ENCODE measurements at places on chromosomes 12 and 14.

DNA sequence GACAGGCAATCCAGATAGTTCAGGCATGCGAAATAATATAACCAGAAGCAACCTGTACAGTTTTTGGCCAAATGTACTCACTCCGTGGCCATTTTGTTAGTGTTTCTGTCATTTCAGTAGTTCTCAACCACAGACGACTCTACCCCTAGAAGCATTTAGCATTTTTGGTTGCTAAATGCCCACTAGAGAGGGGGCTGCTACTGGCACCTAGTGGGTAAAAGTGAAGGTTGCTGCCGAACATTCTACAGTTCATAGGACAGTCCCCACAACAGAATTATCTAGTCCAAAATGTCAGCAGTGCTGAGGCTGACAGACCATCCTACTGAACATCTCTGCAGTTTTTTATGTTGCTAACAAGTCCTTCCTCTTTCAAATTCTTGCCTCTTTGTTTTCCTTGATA lies 107.4 kb downstream of the TSHR start:
- DNase-seq: no peak

DNA sequence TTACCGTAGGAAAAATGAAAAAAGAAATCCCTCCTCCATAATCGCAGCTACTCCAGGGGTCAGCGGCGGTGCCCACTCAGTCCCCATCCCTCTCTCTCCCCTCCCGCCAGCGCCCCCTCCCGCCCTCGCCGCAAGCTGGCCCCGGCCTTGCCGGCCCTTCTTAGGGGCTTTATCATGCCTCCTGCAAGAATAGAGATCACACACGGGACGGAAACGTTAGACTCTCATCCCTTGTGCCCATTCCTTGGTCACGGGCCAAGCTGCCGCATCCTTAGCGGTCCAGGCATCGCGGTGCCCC lies 692 bp upstream of the COX14 start:
- DNase-seq: no peak

GRCh38 chr12:94048757-94049156 lies 99.6 kb upstream of the PLXNC1 start:
- DNase-seq: no peak

DNA sequence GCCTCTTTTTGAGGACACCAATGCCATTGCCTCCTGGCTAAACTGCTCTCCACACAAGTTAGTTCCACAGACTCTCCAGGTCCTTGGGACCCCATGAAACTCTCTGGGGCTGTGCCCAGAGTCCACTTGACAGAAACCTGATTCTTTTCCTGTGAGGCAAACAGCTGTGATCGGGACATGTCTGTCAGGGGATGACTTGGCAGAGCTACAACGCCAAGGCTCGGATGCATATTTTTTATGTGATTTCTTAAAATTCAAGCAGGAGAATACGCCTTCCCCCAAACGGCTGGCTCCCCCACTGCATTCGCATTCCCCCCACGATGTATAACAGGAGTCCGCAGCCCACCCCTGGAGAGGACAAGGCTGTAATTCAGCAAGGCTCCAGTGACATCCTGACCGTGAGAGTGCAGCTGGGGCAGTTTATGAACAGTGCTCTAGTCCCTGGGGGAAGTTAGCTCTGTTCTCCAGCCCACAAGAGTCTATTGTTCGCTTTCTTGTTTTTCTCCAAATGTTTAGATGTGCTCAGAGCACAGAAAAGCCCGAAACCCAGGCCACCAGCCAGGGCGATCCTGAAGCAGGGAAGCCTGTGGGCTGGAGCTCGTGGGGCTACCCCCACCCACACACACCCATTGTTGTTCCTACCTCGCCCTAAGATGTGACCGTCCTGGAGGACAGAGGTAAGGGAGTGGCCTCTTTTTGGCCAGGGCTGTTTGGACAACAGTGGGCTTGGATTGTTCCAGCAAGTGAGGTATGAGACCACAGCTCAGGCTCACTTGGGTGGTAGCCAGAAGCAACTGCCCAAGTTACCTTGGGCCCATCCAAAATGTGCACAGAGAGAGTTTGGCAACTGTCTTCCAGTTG lies 159.5 kb downstream of the ZFP36L1 start:
- DNase-seq: no peak

DNA sequence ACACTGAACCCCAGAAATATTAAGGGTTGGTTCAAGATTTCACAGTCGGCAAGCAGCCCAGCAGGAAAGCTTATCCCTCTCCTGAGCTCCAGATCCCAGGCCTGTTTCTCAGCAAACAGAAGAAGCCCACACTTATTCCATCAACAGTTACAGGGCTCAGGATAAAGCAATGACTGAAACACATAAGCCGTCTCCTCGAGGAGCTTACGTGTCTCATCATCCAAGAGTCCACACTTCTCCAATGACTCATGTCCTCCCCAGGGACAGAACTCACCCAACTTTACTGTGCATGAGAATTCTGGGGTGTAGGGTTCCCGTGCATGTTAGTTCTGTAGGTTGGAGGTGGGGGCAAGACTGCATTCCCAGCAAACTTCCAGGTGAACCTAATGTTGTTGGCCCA lies 31.2 kb downstream of the GSC start:
- no peak for DNase-seq

- DNase-seq: peak; percentile 68
Measured at GRCh38 chr12:59149995-59150642, 229.8 kb upstream of the LRIG3 start.

DNA sequence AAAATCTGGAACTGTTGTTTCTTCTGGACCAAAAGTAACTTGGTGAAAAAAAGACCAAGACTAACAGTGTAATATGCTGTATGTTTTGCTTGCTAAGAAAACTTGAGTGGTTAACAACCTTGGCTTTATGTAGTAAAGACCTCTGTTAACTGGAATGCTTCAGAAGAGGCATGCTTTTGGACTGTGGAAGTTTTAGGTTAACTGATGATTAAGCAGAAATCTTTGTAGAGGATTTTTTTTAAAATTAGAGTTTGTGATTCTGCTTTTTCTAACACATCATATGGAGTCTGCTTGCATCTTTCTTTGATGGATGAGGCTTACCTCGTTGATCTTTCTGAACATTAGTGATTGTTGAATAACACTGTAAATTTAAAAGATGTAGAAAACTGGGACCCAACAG lies 17.5 kb downstream of the PELI2 start:
- no peak for DNase-seq

GRCh38 chr14:100576091-100577085 lies 10.8 kb downstream of the BEGAIN start:
- no peak for DNase-seq

DNA sequence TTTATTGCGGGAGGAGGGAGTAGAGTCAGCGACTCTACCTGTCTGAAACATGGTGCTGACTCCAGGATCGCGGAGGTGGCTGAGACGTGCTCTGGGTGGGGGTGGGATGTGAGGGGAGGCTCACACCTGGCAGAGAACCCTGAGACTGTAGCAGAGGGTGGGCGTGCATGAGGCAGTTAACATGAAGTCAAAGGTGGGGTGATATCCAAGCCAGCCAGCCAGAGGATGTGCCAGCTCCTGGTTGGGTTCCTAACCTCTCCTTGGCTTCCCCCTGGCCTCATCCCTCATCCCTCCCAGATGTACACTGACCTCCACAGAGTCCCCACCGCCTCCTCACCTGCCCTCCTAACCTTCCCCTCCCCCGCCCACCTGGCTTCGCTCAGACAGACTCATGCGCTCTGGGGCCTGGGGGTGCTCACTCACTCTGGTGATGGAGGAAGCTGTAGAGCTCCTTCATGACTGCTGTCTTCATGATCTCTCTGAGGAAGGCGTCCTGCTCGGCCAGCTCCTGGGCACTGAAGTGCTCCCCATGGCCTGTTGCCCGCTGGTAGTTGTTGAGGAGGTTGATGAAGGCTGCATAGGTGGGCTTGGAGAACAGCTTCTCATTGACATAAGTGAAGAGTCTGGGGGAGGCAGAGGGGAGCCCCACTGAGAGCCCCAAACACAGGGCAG lies 9.3 kb downstream of the ENDOU start:
- DNase-seq: no peak

- no peak for DNase-seq
Measured at GRCh38 chr14:81509321-81509720, 24.3 kb downstream of the SEL1L start.

GRCh38 chr14:92426237-92426636 lies 87.3 kb upstream of the RIN3 start:
- no peak for DNase-seq

DNA sequence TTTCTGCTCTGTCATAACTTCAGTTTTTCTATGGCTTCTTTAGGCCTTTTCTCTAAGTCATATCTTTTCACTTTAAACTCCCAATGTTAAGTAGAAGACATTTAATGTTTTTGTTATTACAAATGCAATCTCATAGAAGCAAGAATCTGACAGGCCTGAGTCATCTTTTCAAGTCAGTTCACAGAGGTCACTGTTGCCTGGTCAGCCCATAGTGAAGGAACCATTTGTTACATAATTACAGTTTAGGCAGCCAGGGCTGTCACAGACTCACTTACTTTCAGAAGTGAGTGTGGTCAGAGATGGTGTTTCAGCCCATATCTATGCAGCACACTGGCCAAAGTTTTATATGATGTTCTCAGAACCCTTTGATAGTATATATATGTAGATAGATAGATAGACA lies 46.5 kb downstream of the CCER1 start:
- DNase-seq: no peak

GRCh38 chr12:111203446-111203845 lies 165.4 kb downstream of the PHETA1 start:
- no peak for DNase-seq

GRCh38 chr12:91406920-91407341 lies 224.3 kb upstream of the DCN start:
- no peak for DNase-seq

DNA sequence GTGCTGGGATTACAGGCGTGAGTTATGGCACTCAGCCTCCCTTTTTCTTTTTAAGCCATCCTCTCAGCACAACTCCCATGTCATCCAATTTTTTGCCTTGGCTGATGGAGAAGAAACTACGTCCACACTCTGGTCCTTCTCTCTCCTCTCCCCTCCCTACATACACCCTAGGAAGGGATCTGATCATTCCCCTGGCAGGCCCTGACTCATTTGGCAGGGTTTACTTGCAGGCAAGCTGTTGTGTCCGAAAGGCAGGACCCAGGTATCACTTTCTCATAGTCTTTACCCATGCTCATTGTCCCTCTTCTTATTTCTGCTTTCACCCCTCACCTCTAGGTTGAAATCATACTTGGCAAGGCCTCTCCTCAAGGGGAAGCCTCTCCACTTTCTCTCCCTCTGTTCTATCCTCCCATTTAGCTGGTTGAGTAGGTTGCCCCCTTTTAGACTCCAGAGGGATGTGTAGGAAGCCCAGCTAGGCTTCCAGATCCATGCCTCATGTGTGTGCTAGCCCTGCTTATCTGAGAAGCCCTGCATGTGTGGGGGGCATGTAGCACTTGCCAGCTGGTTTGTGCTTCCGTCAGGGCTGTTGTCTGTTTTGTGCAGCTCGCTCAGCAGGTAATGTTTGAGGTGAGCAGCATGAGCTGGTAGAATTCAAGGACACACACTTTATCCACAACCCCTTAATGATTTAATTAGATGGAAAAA lies 14.8 kb downstream of the GPR19 start:
- DNase-seq: no peak

GRCh38 chr12:57603815-57604453 lies 690 bp upstream of the DTX3 start:
- DNase-seq: no peak

GRCh38 chr12:132275110-132275531 lies 54.3 kb downstream of the GALNT9 start:
- DNase-seq: no peak

GRCh38 chr14:70190156-70190555 lies 1.4 kb upstream of the SLC8A3 start:
- no peak for DNase-seq

- DNase-seq: no peak
Measured at GRCh38 chr14:66432334-66432733, 53.8 kb upstream of the CCDC196 start.

GRCh38 chr14:100604121-100604501 lies 16.9 kb upstream of the BEGAIN start:
- no peak for DNase-seq

DNA sequence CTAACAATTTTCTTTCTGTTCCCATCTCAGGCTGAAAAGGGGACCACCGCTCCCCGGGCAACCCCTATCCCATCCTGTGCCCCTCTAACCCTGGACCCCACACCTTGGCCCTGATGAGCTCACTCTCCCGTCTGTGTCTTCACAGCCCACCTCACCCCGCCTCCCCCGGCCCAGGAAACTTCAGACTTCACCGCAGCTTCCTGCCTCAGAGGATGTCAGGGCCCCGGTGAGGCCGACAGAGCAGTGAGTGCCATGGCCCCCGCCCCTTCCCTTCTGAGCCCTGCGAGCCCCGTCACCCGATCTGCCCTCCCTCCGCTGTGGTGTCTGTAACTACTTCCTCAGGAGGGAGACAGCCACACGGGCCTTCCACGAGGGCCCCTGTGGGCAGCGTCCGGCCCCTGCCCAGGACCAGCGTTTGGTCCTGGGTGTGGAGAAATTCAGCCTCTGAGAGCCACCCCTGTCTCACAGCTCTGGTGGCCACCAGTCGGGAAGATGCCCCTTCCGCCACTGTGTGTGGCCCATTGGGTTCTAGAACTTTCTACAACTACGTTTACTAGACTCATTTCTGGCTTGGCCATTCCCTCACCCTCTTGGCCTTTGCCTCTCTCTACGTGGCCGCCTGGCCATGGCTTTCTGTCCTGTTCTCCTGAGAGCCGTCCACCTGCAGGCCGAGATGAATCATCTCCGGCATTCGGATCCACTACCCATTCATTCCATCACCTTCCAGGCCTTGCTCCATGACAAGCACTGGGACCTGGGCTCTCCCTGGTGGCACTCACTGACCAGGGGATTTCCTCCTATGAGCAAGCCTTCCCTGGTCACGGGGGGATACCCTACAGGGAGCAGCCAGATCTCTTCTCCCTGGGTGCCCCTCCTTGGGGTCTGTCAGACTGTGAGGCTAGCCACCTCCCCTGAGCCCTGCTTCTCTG lies 3.4 kb downstream of the RHOF start:
- no peak for DNase-seq

GRCh38 chr12:101287357-101287756 lies 7.5 kb downstream of the UTP20 start:
- DNase-seq: peak; percentile 9

DNA sequence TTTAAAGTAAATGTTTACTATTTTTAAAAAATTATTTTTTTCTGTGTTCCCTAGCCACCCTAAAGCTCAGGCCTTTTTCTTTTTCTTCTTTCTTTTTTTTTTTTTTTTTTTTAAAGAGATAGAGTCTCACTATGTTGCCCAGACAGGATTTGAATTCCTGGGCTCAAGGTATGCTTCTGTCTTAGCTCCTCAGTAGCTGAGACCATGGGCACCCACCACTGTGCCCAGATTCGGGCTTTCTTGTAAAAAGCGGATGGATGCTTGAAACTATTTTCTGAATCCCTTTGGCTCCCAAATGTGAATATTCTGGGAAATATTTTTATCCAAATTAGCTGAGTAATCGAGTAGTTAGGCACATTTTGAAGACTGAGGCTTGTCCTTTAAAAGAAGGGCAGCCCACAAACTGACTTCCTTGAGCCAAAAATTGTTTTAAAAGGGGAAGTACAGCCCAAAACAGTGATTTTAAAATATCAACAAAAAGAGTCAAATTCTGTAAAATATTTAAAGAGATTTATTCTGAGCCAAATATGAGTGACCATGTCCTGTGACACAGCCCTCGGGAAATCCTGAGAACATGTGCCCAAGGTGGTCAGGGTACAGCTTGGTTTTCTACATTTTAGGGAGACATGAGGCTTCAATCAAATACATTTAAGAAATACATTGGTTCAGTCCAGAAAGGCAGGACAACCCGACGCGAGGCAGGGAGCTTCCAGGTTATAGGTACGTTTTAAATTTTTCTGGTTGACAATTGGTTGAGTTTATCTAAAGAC lies 28.8 kb upstream of the HIGD1C start:
- DNase-seq: no peak

GRCh38 chr12:94435511-94435927 lies 24.1 kb downstream of the CEP83 start:
- no peak for DNase-seq
